ENCODE measurements at places on chromosomes 11 and 22.
A peak's percentile ranks its signal among the peaks of the same experiment; 100 is the strongest.

GRCh38 chr22:38718414-38718813, 12.7 kb downstream of the GTPBP1 start:
- DNase-seq = peak; percentile 40

GRCh38 chr22:34070051-34070450, 149.8 kb upstream of the LARGE1 start:
- DNase-seq = no peak

DNA sequence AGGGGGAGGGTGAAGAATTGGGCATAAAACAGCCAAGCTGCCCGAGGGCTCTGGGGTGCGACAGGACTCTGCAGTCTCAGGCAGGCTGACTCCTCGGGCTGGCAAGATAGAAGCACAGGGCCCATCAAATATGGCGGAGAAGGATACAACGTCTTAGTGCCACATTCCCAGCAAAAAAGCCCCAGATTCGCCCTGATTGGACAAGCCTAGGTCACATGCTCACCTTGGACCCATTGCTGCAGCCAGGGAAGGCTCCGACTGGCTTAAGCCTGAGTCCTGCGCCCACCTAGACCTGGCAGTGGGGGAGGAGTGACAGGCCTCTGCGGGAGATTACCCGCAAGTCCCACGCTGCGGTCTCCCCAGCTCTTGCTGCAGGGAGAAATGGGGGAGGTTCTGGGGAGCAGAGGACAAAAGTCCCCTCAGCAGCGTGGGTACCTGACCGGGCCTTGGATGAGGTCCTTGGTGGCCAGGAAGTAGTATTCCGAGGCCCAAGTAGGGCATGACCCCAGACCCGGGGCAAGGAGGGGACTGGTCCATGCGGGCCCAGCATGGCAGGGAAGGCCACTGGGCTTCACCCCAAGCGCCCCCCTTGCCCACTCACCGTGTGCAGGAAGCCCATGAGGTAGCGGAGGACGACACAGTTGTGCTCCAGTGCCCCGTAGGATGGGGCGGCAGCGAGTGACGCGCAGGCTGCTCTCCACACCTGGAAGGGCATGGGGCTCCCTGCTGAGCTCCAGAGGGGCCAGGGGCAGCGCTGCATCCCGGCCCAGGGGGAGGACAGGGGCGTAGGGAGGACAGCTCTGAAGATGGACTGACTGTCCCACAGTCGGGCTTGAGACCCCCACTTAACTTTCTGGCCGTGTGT, 113.0 kb downstream of the ARHGAP8 start:
- DNase-seq = no peak

- DNase-seq = no peak
Observed at GRCh38 chr22:46360097-46360496, 24.6 kb downstream of the TRMU start.

DNA sequence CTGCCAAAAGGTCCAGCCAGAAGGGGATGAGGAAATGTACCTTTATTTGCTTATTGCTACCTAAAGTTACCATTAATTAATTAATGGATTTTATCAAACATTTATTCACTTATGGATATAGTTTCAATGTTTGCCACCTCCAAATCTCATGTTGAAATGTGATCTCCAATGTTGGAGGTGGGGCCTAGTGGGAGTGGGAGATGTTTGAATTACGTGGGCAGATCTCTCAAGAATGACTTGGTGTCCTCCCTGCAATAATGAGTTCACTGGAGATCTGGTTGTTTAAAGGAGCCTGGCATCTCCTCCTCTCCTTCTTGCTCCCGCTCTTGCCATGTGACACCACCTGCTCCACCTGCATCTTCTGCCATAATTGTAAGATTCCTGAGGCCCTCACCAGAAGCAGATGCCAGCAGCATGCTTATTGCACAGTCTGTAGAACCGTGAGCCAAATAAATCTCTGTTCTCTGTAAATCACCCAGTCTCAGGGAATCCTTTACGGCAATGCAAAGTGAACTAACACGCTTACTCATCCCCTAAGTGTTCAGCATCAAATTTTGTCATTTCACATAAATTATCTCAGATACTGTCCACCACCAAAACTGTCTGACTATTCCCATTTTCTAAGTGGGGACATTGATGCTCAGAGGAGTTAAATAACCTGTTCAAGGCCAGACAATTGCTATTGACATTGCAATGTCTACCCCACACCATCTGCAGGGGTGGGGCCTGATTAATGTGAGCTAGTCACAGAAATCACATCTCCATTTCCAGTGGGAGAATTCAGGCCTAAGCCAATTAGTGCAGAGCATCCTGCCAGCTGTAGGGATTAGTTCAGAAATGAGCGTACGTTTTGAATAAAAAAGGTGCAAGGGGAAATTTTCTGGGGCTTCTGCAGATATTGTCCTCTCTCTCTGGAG, 51.6 kb upstream of the SYN3 start:
- DNase-seq = no peak

DNA sequence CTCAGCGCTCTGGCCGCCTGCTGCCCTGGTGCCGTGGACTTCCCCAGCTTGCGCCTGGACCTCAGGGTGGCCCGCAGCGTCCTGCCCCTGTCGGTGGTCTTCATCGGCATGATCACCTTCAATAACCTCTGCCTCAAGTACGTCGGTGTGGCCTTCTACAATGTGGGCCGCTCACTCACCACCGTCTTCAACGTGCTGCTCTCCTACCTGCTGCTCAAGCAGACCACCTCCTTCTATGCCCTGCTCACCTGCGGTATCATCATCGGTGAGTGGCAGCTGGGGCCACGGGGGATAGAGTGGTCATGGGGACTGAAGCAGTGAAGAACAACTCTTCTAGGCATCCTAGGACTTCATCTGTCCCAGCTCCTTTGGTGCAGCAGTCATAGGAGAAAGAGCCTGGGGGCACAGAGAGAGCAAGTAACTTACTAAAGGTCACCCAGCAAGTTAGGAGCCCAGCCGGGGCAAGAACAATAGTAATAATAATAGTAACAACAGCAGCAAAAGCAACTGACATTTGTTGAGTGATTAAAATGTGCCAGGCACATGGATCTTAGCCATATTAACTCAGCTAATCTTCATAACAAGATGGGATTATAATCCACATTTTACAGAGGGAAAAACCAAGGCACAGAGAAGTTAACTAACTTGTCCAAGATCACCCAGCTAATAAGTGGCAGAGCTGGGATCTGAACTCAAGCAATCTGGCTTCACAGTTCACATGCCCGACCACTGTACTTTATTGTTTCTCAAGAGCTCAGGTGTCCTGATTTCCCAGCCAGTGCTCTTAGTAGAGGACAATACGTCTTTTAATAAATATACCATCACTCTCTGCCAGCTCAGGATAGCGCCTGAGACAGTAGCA, 1.4 kb downstream of the SLC35C1 start:
- DNase-seq = no peak

GRCh38 chr11:132158091-132158490, 787.7 kb downstream of the NTM start:
- no peak for DNase-seq

DNA sequence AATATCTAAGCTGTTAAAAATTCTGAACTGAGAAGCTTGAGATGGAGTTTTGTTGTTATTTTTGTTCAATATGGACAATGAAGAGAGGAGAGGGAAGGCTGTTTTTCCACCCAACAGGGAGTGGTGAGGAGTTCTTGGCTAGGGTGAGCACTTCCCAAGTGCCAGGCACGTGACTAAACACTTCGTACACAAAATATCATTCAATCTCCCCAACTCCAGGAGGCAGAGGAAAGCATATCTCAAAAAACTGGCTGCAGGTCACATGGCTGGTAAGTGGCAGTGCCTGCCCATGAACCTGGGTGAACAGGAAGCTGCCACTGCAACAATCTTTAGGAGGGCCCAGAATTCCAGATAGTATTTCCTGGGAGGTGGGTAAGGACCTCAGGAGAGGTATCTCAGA, 11.6 kb downstream of the ELF5 start:
- no peak for DNase-seq

GRCh38 chr11:34214961-34215805, 109.8 kb downstream of the NAT10 start:
- DNase-seq = no peak

DNA sequence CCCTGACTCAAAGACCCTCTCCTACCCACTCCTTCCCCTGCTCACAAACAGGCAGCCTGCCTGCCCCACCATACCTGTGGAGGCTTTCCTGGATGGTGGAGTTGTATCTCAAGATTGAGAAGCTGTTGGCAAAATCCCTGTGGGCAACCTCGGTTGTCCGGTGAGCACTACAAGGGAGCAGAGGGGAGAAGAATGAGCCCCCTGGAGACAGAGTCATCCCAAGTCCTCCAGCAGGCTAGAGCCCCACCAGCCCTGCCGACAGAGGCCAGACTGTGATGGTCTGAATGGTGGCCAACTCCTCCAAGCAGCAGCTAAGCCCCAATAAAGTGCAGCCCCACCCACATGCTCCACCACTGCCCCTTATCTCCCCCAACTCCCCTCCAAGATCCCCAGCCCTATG, 17.5 kb downstream of the TMPRSS13 start:
- no peak for DNase-seq

GRCh38 chr11:68727783-68728182, 23.5 kb downstream of the TESMIN start:
- DNase-seq = no peak

GRCh38 chr11:36330411-36330810, 34.3 kb downstream of the PRR5L start:
- DNase-seq = no peak

GRCh38 chr22:22786301-22787115, 101.1 kb upstream of the IGLL5 start:
- DNase-seq = no peak

DNA sequence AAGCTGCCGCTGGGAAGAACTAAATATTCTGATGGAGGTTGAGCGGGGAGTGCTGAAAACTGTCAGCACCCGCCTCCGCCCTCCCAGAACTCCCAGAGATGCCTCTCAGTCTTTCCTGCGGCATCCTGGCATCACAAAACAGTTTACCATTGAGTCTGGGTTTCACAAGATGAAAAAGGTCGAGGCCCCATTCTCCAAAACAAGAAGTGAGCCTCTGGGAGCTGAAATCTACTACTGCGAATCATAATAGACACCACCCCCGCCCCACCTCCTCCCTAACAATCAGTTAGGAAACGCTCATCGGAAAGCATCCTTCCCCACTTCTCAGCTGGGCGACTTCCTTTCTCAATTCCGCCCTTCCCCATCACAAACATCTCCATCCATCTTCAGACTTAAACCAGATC, 1.0 kb downstream of the SUN2 start:
- DNase-seq = no peak

DNA sequence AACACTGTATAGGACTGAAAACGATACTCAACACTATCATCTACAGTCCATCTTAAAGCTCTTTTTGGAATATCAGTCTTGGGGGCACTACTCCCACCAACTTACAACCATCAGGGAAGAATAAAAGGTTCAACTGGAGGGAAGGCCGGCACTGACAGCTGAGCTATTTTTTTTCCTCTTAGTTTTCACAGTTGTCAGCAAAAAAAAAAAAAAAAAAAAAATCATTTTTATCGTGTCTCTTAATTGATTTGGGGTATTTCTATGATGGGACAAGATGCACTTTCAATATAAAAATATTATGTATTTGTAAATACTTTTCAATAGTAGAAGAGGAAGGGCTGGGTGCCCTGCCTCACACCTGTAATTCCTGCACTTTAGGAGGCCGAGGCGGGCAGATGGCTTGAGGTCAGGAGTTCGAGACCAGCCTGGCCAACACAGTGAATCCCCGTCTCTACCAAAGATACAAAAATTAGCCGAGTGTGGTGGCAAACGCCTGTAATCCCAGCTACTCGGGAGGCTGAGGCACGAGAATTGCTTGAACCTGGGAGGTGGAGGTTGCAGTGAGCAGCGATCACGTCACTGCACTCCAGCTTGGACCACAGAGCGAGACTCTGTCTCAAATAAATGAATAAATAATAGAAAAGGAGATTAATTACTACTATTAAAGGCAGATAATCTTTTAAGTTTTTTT, 1.5 kb downstream of the KIF18A start:
- no peak for DNase-seq

DNA sequence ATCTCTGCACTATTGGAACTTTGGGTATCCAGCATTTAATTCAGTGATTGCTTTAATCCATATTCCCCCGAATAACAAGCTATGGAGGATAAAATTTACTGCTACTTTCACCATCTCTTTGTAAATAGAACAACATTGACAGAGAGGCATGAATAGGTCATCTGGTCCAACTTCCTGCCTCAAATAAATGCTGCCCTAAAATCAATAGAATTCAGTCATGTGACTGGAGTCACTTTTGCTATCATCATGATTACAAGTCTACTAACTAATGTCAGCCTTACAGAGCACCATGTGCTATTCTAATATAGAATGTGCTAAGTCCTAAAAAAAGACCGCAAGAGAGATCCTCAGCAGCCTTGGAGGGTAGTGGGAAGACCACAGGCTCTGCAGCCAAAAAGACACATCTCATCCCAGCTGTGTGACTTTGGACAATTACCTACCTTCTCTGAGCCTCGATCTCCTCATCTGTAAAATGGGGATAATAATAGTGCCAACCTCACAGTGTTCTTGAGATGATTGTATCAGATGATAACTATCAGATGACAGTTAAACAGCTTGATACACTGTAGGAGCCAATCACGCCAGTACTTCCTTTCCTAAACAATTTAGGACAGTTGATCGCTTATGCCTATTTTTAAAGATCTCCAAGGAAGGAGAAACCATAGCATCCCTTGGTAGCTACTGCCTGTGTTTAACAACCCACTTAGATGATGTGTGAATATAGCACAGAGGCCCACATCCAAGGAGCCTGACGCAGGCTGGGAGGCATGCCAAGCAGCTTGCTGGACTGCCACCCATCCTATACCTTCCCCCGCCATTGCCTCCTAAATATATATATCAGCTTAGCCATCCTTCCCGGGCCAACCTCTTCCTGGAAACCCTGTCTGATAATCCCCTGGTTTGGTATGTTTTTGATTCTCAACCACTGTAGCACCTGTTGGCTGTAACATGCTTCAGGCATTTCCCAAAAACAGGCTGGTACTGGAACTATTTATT, 77.3 kb upstream of the PHF21A start:
- DNase-seq = no peak

- no peak for DNase-seq
Observed at GRCh38 chr11:34519595-34520235, 6.1 kb upstream of the ELF5 start.

DNA sequence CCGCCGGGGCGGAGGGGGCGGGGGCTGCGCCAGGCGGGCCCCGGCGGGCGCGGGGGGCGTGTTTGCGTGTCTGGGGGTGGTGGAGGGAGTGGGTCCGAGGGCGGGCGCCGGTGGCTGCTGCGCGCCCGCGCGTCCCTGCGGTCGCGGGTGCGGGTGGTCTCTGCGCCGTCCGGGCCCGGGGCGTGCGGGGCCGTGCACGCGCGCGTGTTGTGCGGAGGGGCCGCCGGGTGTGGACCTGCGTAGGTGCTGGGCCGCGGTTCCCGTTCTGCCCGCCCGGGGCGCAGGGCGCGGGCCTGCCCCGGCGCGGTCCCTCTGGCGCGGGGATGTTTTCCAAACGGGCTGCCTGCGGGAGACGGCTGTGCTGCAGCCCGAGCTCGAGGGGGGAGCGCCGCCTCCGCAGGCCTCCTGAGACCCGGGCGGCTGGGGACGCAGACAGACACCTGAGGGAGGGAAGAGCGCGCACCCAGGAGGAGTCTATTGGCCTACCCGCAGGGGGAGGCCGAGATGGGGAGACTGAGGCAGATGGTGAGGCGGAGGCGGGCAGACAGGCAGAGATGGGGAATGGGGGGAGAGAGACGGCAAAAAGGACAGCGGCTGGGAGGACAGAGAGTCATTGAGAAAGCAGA, 442 bp downstream of the PELI3 start:
- peak; percentile 66 for DNase-seq

Measured in eye (tissue), 1 donor.